ENCODE measurements at places on chromosomes 5 and 9.

DNA sequence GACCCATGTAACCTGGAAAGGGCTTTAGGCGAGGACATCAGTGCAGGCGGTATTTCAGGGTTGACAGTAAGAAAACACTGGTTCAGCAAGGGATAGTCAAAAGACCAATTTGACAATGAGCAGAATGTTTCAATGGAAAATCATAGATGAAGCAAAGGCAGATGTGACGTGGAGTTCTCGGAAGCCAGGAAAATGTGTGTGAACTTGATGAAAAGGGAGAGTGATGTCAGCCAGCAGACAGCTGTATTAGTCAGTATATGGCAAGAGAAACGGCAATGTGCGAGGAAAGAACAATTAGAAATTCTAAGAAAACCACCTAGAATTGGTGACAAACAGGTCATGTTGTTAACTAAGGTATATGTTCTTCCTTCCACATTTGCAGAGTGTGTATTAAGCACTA, 503.9 kb upstream of the DAB2 start:
- no peak for DNase-seq

DNA sequence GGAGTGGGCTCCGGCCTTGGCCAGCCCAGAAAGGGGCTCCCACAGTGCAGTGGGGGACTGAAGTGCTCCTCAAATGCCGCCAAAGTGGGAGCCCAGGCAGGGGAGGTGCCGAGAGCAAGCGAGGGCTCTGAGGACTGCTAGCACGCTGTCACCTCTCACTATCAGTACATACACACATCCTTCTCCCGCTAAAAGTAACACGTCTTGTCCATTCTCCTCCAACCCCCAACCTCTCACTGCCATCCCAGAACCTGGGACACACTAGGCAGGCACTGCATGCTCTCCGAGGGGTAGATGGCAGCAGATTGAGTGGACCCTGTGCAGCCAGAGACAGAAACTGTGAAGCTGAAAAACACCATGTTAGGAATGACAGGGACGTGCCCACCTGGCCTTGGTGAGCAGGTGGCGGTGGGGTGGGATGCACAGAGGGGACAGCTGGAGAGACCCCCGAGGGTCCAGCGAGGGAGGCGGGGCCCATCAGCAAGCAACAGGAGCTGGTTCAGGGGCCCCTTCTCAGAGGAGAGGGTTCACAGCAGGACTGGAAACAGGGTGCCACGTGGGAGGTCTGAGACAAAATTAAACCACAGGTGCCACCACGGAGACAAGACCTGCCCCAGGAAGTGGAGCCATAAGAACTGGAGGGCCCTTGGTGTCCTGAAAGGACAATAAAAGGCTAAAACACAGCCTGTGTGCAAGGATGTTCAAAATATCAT, 16.9 kb downstream of the SEMA4D start:
- DNase-seq, result no peak

DNA sequence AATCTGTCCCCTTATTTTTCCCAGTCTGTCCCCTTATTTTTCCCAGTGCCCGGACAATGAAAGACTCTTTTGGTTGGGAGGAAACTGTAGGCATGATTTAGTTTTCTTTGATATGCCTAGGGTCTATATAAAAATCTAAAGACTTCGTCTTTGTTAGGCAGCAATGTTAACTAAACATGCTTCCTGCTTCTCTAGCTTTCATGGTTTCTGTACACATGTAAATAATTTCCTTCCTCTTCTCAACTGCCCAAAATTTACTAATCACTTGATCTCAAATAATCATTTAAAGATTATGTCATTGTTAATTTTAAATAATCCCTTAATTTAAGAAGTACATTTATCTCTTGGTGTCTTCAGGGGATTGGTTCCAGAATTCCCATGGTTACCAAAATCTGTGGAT, 47.8 kb upstream of the RAPGEF6 start:
- no peak for DNase-seq

DNA sequence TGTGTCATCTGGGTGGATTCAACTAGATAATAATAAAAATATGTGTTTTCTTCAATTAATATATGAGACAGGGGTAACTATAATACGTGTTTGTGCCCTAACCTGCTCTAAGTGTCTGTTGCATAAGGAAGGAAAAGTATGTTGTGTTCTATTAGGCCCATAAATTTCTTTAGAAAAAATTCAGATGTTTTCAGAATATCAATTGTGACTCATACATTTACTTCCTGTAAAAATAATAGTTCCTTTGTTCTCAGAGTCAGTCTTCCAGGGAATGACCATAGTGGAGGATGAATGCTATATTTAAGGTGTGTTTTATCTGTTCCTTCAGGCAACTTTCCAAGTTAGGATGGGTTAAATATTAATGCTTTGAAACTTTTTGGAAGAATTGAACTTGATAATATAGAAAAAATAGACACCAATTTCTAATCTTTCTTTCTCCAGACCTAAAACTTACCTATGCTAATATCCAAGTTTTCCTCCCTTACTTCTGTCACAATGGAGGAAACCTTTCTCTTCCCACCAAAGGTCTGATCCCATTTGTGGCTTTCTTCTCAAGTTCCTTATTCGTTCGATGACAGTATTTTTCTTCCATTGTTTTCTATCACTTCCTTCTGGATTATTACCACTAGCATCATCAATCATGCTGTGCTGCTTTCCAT, 49.9 kb downstream of the ISL1 start:
- DNase-seq, result no peak

- DNase-seq, result no peak
Observed at GRCh38 chr5:39167141-39167971, 52.0 kb downstream of the FYB1 start.

DNA sequence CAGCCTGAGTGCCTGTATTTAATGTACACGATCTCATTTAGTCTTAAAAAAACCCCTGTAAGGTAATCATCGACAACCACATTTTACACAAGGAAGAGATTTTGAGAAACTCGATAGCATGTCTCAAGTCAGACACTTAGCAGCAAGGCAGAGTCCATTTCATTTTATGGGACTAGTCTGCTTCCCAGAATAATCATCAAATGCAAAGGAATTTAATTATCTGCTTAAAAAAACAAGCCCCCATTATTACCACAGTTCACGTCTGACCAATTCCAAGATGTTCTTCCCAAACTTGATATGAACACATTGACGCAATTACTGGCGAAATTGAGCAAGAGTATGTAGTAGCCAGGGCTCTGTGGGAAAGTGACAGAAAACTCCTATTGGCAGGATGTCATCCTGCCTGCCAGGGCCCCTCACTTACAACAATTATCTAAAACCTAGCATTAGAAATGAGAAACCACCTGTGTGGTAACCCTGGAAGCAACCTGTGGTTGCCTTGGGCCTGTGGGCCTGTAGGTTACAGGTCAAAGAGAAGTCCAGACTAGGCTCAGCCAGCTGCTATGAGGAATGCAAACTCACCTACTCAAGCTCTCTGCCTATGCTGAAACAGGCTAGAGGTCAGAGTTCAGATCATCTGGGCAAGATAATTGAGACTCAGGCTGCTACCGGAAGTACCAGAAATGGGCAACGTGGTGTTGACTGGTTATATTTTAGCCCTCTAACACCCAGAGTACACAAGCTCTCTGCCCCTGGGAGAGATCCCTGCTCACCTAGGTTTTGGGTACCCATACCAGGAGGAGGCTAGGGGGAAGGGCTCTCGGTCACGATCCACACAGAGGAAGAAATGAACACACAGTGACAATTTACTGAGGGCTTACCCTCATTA, 1.6 kb downstream of the B4GALT1 start:
- no peak for DNase-seq

DNA sequence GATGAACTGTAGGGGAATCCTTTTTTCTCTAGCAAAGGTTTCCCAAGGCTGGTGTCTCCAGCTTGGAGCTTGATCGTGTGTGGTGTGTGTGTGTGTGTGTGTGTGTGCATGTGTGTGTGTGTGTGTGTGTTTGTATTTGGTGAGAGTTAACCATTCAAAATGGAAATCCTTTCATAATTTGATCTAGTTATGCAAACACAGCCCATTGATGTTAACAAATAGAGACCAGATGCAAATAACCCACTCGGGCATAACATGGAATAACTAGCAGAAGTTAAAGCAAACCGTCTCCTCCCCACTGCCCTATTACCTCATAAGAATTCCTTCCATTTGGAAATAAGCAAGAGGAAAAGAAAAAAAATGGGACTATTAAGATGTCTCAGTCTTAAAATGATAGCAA, 24.9 kb upstream of the ZSWIM6 start:
- DNase-seq, result no peak

DNA sequence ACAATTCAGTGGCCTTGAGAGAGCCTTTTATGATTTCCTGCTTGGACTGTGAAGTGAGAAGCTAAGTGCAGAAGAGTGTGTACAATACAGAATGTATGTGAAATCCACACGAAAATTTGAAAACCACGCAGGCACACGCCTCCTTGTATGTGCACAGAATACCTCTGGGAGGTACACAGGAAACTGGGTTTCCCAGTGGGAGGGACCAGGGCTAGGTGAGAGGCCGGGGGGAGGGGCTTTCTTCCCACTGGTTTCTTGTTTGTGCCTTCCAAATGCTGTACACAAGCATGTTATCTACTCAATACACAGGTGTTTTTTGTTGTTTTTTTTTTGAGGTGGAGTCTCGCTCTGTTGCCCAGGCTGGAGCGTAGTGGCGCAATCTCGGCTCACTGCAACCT, 16.1 kb downstream of the C9orf50 start:
- no peak for DNase-seq

All from cortex of kidney (tissue), 1 donor.